ENCODE measurements at places on chromosomes 5 and 9. TPM values are rescaled to one million over a fixed set of nuclear protein-coding genes. Genes with fewer than 3 reads are reported as not detected.

- DNase-seq, result no peak
Observed at GRCh38 chr5:93299681-93300308, 281.2 kb downstream of the NR2F1-AS1 start.

- DNase-seq, result no peak
Observed at GRCh38 chr9:83047839-83048775, 14.8 kb downstream of the RASEF start.

Gene MARCHF3
- polyA plus RNA-seq, result 6.9 TPM

Gene SUSD1
- polyA plus RNA-seq, result 12.0 TPM

DNA sequence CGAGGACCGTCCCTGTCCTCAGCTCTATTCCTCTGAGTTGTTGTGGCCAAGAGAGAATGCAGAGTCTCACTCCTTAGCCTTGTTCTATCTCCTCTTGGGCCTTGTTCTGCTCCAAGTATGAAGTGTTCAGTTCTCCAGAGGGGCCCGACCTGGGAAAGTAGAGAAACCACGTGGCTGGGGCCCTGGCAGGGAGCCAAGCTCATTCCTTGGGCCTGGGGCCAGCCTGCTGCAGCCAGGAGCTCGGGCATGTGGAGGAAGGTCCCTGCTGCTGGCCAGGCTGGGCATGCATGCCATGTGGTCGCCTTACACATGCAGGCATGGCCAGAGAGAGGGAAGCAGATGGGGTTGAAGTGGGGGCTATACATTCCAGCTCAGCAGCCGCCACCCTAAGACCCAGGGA is 60.7 kb downstream of the COL27A1 start:
- DNase-seq, result peak; percentile 59

- no peak for DNase-seq
Observed at GRCh38 chr9:127316586-127317323, 52.2 kb downstream of the GARNL3 start.

DNA sequence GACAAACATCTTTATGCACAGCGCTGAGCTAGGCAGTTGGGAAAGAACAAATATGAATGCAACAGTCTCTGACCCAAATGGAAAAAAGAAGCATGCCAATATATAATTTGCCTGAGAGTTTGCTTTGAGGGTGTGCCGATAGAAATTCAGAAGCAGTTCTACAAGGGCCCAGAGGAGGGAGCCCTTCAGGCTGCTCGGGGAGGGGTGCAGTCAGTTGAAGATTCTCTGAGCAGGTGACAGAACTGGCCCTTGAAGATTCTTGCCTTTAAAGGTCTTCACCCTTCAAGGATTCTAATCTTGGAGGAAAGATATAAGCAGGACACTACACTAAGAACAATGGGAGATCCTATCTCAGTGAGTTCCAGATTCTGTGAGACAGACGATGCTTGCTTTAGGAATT is 3.7 kb upstream of the PAPPA start:
- DNase-seq, result no peak

DNA sequence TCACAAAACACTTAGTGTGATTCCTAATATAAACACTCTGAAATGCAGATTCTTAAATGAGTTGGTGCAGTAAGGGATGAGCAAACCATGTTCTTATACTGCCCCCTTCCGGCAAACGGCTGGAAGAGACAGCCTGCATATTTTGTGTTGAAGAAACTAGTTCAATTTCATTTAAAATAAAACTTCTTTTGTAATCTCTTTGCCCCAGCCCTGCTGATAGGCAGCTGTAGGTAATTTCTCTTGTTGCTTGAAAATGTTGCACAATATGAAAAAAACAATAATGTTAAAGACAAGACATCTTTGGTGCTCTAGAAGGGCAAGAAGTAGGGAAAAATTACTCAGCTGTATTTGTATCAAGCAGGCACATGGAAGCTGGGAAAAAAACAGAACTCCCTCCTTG is 89.7 kb upstream of the CCNG1 start:
- DNase-seq, result peak; percentile 72

GRCh38 chr5:115549154-115549553 is 4.6 kb upstream of the FEM1C start:
- no peak for DNase-seq

Gene PDLIM4
- 47.6 TPM for polyA plus RNA-seq

- DNase-seq, result no peak
Observed at GRCh38 chr5:177477701-177478477, 4.5 kb upstream of the DBN1 start.

Gene PIGO
- polyA plus RNA-seq, result 11.9 TPM

Gene SLC46A2
- 0.21 TPM for polyA plus RNA-seq

DNA sequence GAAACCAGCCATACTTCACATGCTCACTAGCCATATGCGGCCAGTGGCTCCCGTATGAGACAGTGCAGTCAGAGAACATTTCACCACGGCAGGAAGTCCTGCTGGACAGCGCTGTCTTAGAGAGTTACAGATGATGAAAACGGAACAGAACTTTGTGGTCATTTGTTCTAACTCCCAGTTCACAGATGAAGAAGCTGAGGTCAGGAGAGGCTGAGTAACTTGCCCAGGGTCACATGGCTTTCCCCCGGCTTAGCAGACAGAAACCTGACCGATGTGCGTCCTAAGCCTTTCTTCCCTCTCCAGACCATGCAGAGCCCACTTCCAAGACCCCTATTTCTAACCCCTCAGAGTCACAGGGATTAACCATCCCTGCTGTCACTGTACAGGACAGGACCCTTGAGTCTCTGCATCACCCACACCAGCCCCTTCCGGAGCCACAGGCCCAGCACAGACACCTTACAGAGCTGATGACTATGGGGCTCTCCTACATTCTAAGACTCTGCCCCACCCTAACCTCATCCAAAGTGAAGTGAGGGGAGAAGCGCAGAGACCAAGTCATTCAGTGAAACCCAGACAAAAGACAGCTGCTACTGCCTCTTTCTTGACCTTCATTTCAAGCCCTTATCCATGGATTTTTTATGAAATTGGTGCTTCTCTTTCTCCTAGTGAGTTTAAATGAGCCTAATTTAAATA is 86.9 kb downstream of the PTPN3 start:
- DNase-seq, result no peak

Gene TEX48
- polyA plus RNA-seq, result not detected

Gene PCDHB11
- polyA plus RNA-seq, result 2.6 TPM
